ENCODE measurements at places on chromosomes 6 and 20.

GRCh38 chr20:57308451-57309271, 20.9 kb upstream of the SPO11 start:
- DNase-seq: no peak

DNA sequence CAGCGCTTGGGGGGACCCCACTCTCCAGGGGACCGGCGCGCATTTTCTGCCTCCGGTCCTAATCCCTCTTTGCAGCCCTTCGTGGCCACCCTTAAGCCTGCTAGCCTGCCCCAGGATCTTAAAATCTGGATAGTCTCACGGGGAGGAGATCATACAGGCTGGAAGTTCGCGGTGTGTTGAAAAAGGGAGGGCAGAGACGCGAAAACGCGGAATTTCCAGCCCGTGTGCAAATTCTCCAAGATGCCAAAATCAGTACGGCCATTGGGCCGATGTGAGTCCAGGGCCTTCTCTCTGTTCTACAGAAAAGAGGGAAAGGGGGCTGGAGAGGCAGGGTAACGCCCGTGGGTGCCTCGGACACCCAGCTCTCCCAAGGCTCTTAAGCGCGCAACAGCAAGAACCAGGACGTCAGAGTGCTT, 9.4 kb downstream of the NR2E1 start:
- DNase-seq: no peak

DNA sequence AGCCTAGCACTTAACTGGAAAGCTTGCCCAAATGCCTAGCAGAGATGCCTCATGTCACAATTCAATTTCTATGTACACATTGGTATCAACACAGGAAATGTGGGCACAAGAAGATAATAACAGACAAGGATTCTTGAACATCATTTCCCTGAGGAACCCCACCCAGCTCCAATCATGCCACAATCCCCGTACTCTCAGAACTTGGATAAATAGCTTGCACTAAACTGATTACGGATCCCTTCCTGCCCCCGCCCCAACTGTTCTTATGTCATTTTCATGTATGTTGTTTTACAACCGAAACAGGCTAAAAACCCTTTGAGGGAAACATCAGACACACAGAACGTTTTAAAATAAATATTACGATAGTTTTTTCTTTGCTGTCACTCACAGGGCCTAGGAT, 87.1 kb downstream of the BACH2 start:
- DNase-seq: no peak

- DNase-seq: no peak
Measured at GRCh38 chr6:12941422-12941821, 224.9 kb downstream of the PHACTR1 start.

GRCh38 chr6:170286246-170286933, 4.5 kb downstream of the DLL1 start:
- no peak for DNase-seq

DNA sequence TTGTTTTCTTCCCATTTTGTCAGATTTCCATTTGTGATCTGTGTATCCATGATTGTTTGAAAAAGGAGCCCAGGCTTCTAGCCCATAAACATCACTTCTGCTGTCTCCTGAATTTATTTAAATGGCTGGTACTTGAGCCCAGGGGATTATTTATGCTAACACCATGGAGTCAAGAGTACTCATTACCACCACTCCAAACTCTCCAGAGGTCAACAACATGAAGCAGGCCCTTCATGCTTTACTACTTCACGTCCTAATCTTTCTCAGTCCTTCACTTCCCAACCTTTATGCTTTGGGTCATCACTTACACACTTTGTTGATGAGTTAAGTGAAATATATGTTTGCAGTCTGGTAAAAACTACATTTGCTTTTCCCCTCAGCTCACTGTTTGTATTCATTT, 247.8 kb downstream of the BMP2 start:
- DNase-seq: no peak

- no peak for DNase-seq
Measured at GRCh38 chr6:51684603-51685002, 402.8 kb downstream of the PKHD1 start.

GRCh38 chr6:155077784-155078183, 82.7 kb downstream of the TIAM2 start:
- DNase-seq: no peak

- no peak for DNase-seq
Measured at GRCh38 chr6:109452181-109452580, 3.4 kb downstream of the MICAL1 start.

DNA sequence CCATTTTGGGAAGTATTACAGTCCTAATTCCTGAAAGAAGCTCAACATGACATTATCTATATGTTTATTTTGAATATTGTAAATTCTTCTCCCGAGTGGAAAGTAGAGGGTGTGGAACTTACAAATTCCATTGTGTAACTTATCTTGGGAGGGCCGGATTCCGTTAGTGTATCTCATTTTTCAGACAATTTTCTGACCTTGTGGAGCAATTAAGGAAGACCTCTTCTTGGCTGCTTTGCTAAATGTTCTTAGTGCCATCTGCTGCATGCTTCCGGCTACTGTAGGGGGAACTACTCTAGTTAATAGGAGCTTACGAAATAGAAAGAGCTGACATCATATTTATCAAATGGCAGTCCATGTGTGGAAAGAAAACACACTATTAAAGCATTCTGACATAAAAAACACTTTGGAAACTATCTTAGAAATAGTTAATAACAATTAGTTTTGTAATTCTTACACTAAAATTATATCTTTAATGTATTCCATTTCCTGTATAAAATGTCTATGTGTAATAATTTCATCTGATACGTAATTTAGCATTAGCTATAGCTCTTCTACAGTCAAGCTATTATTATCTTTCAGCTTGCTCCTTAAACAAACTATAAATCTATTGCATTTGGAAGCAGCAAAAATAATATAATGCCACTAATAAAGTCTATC, 41.5 kb upstream of the KCNQ5 start:
- DNase-seq: no peak

DNA sequence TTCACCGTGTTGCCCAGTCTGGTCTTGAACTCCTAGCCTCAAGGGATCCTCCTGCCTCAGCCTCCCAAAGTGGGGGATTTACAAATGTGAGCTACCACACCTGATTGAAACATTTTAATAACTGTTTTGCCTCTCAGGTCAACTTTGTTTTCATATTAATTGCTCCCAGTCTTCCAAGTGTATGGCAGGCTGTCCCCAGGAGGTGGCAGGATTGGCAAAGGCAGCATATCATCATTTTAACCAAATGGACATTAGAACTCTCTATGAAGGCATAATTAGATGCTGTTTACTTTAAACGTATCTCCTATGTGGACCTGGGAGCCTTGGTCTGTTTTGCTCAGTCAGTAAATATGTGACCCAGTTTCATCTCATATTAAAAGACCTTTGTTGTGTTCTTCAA, 59.2 kb upstream of the CSE1L start:
- no peak for DNase-seq

GRCh38 chr6:103027271-103027931, 1633.9 kb downstream of the GRIK2 start:
- no peak for DNase-seq

DNA sequence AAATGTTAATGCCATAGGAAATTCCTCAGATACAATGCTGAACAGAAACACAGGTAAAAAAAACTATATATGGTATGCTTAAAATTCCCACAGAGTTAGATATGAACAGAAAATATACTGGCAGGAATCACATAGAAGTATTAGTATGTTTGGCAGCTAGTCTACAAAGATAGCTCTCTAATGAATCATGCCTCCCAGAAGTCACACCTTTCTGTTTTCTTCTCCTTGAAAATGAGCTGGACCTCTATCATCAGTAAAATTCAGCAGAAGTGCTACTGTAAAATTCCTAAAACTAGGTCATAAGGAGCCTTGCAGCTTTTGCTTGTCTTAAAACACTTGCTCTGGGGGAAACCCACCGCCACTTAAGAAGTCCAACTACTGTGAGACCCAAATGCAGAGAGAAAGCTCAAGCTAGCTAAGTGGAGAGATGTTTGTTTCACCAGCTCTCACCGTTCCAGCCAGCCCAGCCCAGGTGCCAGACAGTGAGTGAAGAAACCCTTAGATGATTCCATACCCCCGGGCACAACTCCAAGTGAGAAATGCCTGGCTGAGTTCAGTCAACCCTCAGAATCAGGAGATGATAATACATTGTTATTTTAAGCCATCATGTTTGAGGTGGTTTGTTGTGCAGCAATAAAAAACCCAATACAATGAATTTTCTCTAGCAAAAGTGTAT, 43.0 kb downstream of the TSPYL4 start:
- DNase-seq: no peak

- DNase-seq: no peak
Measured at GRCh38 chr20:50534567-50534966, 24.4 kb downstream of the PTPN1 start.

- DNase-seq: no peak
Measured at GRCh38 chr6:1135726-1136414, 176.0 kb upstream of the FOXQ1 start.

DNA sequence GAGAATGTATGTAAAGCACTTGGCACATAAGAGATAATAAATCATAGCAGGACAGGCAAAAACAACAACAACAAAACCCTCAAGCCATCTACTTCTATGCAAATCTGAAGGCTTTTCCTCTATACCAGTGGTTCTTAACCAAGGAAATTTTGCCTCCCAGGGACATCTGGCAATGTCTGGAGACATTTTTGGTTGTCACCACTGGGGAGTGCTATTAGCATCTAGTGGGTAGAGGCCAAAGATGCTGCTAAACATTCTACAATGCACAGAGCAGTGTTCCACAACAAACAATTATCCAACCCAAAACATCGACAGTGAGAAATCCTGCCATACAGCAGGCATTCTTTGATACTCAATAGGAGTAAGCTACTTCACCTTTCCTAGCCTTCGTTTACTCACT, 28.2 kb downstream of the NDRG3 start:
- DNase-seq: no peak

DNA sequence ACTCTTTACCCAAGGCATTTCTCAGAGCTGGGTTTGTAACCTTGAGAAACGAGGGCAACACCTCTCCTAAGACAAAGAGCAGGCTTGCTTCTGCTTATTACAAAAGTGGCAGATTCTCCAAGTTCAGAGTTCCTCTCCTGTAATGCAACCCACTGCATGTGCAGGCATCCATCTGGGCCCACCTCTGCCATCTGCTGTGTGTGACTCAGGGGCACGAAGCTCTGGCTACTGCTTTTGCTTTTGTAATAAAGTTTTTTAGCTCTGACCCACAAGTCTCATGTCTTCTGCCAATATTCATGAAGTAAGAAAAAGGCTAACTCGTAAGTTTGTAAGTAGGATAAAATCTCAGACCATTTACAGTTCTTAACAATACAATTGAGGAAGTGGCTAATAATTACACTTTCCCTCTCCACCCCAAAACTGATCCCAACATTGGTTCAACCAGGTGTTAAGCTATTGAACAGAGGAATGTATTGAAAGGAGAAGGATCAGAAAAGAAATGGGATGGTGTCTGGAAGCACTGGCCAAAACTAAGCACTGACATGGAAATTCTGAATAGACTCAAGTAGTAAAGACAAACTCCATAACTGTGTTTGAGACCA, 51.7 kb upstream of the SMLR1 start:
- no peak for DNase-seq

- no peak for DNase-seq
Measured at GRCh38 chr6:158999154-158999665, 792 bp downstream of the RSPH3 start.

DNA sequence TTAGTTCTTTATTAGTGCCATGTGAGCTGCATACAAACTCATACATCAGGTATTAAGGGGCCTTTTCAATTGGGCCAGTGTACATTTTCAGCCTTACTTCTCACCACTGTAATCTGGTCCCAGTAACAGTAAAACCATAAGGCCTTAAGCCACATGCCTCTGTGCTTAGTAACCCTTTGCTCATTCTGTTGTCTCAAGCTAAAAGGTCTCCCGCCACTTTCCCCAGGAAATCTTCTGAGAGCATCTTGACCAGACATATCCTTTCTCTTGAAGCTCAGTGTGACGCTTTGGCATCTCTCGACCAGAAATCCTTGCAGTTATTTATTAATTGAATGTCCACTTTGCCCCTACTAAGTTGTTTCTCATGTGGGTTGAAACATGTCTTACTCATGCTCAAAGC, 68.0 kb downstream of the CYP39A1 start:
- no peak for DNase-seq

- DNase-seq: no peak
Measured at GRCh38 chr20:37120497-37120896, 24.7 kb upstream of the RBL1 start.

DNA sequence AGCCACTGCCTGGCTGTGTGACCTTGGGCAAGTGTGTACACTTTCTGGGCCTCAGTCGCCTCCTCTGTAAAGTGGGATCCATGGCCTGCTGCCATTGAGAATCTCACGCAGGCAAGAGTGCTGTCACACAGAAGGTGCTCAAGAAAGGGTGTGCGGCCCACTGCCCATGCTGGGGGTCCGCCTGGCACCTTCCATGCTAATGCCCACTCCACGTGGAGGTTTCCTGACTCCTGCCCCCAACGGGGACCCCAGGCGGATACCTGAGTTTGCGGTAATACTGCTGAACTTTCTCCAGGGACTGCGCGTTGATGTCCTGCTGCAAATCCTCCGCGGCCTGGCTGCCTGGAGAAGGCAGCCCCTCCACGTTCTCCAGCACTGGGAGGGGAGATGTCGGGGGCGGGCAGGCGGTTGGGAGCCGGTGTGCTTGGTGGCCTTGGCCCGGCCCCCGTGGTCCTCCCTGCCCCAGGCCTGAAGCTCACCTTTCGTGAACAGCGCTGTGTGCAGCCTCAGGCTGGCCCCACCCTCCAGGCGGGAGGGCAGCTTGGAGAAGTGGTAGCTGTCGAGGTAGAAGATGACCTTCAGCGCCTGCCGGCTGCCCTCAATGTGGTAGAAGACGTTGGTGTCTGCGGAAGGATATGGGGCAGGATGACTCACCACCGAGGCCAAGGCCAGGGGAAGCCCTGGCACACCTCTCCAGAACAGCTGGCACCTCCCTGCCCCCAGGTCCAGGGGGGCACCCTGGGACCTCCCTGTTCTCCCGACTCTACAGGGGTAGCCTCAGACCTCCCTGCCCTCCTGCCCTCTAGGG, 195.6 kb downstream of the PREX1 start:
- DNase-seq: no peak

GRCh38 chr6:2725999-2726567, 24.6 kb downstream of the MYLK4 start:
- DNase-seq: no peak

GRCh38 chr20:61118429-61119224, 133.4 kb upstream of the CDH4 start:
- no peak for DNase-seq

DNA sequence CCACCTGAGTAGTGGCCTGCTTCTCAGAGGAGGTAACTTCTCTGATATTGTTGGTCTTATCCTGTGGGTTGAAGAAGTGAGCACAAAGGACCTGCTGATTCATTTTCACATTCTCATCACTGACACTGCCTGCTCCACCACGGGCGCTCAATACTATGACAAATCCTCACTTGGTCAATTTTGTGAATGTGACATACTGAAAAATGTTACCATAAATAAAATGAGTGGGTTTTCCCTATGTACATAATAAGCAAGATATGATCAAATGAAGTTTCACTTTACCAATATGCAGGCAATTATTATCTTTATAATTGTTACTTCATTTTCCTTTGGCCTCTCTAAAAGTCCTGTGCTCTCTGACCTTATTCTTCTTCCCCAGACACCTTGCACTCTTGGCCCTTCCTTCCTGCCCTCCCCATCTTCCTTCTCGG, 71.5 kb upstream of the RIPOR2 start:
- no peak for DNase-seq

Data from activated CD4-positive, alpha-beta T cell treated with anti-CD3 and anti-CD28 coated beads, Interleukin-2, amount 50 U/mL, for 1 hour (primary cell).